ENCODE measurements at places on chromosomes 2 and 18.
A peak's percentile ranks its signal among the peaks of the same experiment; 100 is the strongest.

DNA sequence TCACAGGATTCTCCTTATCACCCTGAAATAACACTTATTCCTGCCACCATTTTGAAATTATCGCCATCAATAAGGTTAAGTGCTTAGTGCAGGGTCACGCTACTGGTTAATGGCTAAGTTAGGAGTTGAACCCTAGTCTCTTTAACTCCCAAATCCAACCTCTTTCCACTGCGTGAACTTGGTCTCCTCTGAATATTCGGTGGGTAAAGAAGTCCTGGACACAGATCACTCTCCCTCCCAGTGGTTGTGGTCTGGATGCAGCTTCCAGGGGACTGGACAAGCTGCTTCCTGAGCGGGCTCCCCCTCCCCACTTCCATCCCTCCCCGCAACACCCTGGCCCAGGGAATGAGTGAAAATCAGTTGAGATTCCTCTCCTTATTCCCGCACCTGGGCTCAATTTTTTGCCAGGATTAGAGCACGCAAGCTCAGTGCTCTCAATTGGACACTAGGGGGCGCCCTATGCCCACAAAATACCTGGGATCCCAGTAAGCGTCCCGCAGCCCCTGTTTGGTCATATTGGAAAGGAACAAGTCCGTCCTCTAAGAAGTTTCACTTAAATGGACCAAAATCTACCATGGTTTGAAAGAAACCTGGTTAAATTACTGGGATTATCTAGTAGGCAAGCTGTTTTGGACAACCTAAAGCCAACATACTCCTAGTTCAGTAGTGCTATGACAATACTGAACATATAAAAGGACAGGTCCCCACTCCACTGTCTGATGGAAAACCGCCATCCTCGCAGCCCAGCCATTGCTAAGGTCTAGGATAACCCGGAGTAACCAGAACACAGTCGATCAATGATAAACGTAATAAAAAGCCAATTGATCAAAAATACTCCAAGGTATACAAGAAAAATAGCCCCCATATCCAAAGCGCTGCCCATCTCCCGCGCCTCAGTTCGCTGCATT, 40.4 kb downstream of the DHRS9 start:
- peak; percentile 81 for DNase-seq

GRCh38 chr2:181682026-181682789, 1.9 kb upstream of the NEUROD1 start:
- no peak for DNase-seq

DNA sequence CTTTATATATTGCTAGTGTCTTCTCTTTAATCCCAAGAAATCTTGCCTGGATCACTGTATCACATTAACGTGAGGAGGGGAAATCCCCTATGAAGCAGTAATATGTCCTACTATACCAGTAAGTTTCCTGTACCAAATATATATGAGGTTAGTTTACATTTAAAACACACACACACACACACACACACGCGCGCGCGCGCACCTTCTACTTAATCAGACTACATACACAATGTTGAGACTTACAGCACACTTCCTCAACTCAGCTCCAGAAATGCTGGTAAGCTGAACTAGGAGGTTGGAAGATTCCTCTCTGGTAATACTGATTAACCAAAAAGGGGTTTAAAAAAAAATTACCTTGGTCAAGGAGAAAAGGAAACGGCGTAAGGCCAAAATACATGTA, 49.3 kb downstream of the USP34 start:
- no peak for DNase-seq

- DNase-seq, result no peak
Measured at GRCh38 chr2:240358080-240358479, 77.4 kb upstream of the GPC1 start.

- no peak for DNase-seq
Measured at GRCh38 chr2:144579556-144579955, 59.6 kb upstream of the ZEB2 start.

DNA sequence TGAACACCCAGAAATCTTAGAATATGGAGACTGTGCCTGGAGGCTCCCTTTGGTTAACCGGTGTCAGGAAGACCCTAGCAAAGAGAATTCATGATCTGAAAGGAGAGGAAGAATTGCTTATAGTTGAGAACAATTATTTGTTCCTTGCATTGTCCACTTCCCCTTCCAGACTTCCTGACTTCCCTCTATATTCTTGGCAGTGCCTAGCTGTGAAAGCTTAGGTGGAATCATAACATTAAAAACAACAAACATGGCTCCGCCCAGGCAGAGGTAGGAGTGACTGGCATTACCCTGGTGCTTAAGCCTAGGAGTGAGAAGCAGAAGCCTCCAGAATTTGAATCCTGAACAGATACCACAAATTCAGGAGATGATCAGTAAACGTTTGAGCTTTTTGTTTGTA, 1.9 kb downstream of the TTL start:
- DNase-seq, result no peak

- no peak for DNase-seq
Measured at GRCh38 chr2:64951306-64951953, 37.8 kb upstream of the SLC1A4 start.

DNA sequence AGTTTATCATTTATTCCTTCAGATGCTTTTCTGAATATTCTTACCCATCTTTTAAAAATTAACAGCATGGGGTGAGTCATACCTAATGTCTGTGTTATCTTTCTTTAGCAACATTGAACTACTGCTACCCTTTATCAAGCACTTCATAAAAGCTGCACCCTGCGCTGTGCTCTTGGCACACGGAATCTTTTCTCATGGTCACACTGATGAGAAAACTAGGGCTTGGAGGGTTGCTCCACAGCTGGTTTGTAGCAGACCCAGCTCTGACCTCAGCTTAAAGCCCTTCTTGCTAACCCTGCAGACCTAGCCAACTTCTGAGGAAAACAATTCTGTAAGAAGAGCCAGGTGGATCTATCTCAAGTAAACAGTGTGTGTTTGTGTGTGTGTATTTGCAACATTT, 106.3 kb downstream of the RNF144A start:
- DNase-seq, result no peak

DNA sequence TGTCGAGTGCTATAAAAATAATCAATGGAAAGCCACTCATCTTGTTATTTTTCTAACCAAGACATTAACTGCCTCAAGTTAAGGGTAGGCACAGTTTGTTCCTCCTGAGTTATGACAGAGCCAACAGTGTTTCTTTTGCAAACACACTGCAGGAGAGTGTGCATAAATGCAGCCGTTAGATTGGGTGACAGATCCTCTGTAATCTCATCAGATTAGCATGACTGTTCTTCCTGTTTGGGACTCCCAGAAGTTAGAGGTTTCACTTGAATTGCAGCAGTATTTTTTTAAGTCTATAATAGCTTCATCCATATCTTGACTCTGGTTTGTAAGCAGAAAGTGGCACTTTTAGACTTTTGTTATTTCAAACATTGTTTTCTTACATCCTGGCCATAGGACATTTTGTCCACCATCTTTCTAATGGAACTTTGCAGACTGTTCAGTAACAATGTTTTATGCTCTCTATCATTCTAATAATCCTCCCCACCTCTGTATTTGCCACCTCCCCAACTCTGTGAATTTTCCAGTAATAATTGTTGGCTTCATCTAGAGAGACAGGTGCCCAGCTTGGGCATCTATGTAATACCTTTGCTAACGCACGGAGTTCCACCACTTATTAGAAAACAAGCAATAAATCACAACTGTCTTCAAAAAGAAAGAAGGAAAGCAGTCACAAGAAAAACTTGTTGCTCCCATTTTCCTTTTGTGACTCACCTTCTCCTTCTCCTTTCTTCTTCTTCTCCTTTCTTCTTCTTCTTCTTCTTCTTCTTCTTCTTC, 560.0 kb downstream of the ADCYAP1 start:
- DNase-seq, result no peak

DNA sequence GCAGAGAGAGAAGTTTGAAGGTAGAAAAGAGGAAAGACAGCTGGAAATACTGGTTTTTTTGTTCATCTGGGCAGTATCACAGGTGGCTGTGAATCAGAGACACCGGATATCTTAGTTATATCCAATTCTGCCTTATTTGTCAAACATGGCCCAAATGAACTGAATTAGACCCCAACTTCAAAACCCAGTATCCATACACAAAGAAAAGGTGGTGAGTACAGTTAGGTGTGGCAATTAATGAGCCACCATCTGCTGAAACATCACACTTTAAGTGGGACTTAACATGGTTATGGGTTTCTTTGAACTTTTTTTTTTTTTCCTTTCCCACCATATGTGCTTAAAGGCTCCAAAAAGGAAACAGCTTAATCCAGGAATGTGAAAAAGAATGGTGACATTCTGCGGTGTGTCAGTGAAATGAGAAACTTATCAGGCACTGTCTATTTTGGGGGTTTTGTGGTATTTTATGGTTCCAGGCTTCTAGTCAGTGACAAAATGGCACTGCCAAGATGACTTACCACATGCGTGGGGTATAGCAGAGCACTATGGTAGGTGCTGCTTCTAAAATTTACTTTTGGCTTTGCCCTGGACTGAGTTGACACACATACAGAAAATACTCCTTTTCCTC, 5.0 kb upstream of the TMEM178A start:
- DNase-seq, result no peak

DNA sequence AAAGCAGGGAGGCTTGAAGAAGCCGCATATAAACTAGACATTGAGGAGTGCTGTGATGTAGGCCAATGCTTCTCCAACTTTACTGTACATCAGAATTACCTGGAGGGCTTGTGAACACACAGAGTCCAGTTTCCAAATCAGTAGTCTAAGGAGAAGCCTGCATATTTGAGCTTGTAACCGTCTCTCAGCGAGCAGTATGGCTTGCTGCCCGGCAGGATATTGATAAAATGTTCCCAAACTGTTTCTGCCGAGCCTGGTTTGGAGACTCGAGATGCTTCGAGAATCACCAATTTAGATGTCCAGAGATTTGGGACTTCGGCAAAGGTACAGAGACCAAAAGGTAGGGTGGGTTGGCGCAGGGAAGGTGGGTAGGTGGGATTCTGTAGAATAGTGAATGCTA, 11.0 kb upstream of the RAB31 start:
- DNase-seq, result no peak

GRCh38 chr18:23353459-23353858, 99.6 kb upstream of the RIOK3 start:
- no peak for DNase-seq

- DNase-seq, result no peak
Measured at GRCh38 chr2:230907361-230908091, 17.5 kb downstream of the GPR55 start.

DNA sequence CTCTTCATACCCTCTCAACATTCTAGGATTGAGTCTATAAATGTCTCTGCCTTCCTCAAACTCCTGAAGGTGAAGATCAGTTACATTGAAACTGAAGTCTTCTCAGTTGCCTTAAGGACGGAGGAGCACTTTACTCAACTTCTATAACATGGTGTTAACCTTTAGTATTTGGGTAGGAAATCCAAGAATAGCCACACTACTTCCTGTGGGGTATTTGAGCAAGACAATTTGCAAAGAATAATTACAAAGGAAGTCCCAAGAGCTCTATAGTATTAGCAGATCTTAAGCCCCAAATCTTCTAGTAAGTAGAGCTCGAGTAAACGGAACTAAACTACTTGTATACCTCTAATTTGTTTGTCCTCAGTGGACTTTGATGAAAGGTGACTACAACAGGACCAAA, 80.9 kb downstream of the SP100 start:
- DNase-seq, result no peak

DNA sequence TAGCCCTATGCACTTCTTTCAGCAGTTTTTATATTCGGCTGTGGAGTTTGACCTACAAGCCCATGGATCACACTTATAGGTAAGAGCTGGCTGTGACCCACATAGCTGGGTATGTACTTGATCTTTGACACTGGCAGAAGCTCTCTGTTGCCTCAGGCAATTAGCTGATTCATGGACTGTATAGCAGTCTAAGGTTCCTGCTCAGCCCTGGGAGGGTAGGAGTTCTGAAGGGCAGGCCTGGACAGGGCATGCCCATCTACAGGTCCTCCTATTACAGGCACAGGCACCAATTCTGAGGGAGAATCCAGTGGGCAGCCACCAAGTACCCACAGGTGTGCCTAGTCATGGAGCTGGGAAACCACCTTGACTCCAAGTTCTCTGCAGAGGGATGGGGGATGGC, 301.8 kb upstream of the GALNT5 start:
- peak; percentile 15 for DNase-seq

DNA sequence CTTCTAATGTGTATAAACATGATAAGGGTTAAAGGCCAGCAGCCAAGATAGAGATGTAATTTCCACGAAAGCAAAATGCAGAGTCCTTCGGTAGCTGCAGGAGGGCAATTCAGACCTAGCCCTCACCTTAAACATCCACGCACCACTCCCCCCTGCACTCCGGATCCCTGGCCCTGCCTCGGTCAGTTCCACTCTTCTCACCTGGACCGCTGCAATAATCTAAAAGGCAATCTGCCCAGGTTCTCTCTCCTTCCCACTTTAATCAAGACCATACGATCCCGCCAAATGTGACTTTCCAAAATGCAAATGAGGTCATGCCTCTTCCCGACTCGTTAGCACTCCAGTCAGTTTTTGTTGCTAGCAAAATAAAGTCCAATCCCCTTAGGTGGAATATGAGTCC, 485.2 kb downstream of the EIPR1 start:
- no peak for DNase-seq

DNA sequence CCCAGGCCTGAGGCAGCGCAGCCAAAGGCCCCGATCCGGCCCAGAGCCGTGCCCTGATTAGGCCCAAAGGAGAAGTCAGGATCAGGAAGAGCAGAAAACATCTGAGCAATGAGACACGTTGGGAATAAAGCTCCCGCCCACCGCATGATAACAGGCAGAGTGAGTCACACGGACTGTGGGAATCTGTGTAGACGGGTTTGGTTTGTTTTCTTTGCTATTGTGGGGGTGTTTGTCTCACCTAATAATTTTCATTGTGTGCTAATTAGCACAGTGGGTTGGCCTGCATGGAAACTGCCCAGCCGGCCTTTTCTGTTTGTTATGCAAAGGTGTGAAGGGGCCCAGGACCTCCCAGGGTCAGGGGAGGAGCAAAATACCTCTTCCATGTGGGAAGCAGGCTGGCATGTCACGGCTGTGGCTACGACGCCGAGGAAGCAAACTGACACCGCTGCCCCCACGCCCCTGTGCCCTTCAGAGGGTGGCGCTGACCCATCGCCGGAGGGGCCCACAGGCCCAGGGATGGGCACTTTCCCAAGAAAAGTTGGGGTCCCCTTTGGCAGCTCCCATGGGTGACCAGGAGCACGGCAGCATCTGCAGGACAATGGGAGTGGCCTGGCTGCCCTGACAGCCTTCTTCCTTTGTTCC, 68.4 kb upstream of the CTDP1 start:
- peak; percentile 37 for DNase-seq

GRCh38 chr2:84807063-84807485, 73.8 kb downstream of the TRABD2A start:
- peak; percentile 98 for DNase-seq

GRCh38 chr2:109331081-109331480, 202.1 kb downstream of the SH3RF3 start:
- no peak for DNase-seq
